ENCODE measurements at places on chromosomes 7 and 10.

DNA sequence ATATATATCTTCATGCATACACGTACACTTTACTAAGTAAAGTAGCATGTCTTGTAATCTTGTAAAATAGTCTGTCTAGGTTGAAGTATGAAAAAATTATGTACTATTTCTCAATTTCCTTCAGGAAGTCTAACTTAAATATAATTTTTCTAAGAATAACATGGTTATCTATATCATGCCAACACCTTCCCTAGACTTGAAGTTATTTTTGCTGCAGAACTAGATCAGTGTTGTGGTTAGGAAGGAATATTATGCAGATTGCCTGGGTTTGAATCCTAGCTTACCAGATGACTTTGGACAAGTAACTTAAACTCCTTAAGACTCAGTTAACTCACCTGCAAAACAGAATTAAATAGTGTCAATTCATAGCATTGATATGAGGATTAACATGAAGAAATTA lies 142.2 kb upstream of the SEMA3A start:
- no peak for DNase-seq

DNA sequence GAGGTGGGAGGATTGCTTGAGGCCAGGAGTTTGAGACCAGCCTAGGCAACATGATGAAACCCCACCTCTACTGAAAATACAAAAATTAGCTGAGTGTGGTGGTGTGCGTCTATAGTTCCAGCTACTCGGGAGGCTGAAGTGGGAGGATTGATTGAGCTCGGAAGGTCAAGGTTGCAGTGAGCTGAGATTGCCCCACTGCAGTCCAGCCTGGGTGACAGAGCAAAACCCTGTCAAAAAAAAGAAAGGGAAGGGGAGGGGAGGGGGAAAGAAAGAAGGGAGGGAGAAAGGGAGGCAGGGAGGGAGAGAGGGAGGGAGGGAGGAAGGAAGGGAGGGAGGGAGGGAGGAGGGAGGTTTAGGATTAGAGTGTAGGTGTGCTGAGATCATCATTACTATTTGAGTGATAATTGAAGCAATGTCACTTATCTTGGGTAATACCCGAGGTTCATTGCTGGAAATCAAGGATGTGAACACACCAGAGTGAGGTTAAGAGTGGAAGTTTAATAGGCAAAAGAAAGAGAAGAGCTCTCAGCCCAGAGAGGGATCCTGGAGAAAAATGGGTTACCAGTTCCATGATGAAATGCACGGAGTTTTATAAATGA lies 27.6 kb downstream of the VCL start:
- no peak for DNase-seq

DNA sequence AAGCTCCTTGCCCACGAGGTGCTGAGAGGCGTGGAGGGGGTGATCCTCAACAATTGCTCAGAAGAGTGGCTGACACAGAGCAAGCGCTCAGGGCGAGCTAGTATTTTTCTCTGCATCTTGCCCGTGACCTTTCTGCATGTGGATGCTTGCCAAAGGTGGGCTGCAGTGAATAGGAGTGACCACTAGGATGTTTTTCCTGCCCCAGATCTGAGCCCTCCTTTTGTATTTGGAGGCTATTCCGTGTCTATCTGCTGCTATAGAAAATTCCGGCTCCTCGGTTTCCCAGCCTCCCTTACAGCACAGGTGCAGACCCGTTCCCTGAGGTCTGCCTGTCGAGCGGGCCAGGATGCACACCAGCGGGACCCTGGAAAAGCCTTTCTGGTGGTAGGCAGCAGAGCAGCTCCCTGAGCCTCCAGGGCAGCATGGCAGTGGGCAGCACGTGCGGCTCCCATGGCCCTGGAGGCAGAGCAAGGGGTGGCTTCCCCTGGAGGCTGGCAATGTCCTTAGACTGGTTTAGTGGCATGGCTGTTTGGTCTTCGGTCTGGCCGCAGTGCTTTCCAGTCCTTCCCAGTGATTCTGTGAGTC lies 145.1 kb upstream of the PCBD1 start:
- no peak for DNase-seq

GRCh38 chr7:42698600-42699374 lies 213.1 kb downstream of the C7orf25 start:
- no peak for DNase-seq

DNA sequence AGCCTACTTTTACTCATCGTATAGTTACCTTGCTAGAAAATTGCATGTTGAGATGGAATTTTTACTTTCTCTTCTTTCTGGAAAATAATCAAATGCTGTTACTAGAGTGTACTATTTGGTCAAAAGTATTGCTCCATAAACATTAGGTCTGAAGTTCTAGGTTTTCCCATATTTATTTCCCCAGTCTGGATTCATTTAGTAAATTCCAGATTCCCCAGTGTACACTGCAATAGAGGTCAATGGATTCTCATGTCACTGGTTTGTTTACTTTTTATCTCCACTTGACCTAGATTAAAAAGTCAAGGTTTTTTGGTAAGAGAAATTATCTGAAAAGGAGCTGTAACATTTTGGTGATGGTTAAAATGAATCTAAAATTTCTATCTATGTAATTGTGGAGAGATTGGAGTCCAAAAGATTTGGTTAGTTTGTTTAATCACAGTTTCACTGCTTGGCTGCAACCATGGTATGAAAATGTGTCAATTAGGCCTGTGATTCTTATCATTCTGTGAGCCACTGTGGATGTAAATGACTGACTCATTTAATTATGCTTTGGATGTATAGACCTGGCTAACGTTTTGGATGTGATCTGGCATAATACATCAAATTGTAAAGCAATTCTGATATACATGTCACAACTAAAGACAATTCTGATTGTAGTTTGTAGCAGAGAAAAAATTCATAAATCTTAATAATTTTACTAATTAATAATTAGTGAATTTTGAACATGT lies 32.7 kb upstream of the STEAP4 start:
- DNase-seq, result no peak

DNA sequence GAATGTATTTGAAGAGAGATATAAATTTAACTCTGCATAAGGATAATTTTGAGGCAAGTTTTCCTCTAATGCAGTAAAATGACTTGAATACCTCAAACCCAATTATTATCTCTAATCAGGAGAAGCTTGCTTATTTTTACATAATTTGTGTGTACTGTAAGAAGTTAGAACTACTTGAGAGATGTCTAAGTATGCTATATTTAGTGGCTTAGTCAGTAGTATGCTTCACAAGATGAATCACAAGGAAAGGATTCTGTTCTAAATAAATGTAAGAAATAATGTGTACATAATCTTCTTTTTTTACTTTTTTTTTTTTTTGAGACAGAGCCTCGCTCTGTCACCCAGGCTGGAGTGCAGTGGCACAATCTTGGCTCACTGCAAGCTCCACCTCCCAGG lies 13.7 kb downstream of the PHTF2 start:
- no peak for DNase-seq

GRCh38 chr10:17038627-17039026 lies 91.0 kb downstream of the CUBN start:
- DNase-seq, result no peak

GRCh38 chr10:43056568-43057011 lies 20.3 kb upstream of the RET start:
- DNase-seq, result no peak

GRCh38 chr7:31444196-31444595 lies 69.7 kb upstream of the ITPRID1 start:
- DNase-seq, result no peak

GRCh38 chr7:31102973-31103850 lies 51.1 kb downstream of the ADCYAP1R1 start:
- no peak for DNase-seq

Measured in CD8-positive, alpha-beta memory T cell (primary cell).